NCI-H1930 (cell line): ENCODE measurements at places on chromosomes 6 and 20.

DNA sequence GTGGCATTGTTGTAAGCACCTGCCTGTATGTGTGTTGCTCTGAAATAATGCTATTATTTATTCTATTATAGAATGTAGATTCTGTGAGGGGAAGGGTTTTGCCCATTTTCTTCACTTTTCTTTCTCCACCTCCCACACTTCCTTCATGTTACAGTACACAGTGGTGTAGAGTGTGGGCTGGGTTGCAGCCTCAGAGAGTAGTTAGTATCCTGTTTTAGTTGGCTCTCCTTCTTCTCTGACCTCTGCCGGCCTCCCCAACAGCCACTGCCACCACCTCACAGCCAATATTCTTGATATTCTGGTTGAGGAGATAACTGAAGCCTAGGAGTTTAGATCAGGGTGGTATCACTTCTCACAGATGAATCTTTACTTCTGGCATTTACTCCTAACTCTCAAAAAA, 143.4 kb downstream of the BCKDHB start:
- no peak for DNase-seq

GRCh38 chr20:22504829-22505377, 79.5 kb downstream of the FOXA2 start:
- DNase-seq, result no peak

DNA sequence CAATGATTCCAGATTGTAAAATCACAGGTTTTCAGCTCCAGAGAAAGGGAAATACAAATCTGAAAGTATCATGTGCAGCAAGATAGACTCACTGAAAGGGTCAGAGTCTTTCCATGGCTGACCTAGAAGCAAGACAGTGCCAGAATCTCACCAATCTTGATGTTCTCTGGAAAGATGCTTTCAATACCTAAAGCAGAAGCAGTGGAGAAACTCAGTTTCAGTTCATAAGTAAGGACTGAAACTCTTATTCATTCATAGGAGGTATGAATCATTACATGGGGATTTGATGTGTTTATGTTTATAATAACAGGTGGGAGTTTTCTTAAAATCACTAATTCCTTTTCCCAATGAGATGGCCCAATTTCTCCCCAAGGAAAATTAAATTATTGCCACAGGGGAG, 42.5 kb downstream of the SLC2A12 start:
- DNase-seq, result no peak

DNA sequence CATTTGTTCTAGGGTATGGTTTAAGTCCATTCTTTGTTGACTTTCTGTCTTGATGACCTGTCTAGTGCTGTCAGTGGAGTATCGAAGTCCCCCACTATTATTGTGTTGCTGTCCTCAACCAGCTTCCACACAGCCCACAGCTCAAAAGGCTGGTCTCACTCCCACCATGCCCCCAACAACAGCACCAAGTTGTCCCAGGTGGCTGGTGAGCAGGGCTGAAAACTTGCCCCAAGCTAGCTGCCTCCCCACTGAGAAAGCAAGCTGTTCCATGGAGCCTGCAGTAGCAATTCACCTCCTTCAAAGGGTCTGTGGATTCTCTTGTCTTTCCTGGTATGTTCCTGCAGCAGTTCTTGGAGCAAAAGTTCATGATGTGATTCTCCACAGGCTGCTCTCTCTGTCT, 221.0 kb downstream of the SYNDIG1 start:
- no peak for DNase-seq

DNA sequence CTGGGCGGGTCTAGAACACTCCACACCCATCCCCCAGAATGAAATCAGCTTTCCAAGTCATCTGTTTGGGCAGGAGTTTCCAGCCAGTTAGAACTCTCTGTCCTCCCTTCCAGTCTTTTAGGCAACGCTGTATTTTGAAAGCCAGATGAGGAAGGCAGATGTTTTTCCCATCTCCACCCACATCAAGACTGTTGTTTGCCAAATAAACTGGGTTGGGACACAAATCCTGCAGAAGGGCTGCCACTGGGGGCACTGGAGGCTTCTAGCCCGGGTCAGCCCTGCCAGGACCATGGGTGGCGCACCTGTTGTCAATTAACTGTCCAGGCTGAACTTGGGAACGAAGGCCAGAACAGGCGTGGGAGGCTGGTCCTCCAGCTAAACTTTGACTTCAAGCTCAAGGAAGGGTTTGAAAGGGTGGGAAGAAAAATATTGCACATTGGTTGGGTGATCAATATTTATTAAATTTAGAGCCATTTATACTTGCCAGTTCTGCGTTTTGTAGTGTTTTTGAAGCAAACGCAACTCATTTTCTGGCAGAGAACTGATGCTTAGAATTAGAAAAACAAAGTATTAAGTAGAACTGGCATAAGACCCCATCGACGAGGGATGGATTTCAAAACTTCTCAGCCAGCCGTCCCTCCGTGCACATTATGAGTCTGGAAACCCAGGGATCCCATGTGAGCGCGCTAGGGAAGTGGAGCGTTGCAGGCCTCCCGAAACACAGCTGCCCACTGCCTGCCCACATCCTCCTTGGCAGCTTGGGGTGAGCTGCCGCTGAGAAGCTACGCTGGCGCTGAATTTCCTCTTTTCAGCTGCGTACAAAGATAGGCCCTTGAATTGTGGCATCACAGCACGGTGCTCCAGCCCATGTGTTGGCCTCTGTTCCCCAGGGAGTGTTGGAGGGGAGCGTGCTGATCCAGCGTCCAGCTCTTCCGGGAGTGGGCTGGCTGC, 297.4 kb downstream of the QKI start:
- DNase-seq, result no peak
